Fibroblast of lung (primary cell): ENCODE measurements at places on chromosomes 16 and 17.

- H3K4me1 ChIP-seq: no peaks in the 10 kb centered on the region
- H3K27me3 ChIP-seq: no peaks in the 10 kb centered on the region
- no peak overlapping the region for H3K4me3 ChIP-seq
- H3K27ac ChIP-seq: no peak overlapping the region
Measured at GRCh38 chr16:11857161-11857560, 5.8 kb upstream of the RSL1D1 start.

DNA sequence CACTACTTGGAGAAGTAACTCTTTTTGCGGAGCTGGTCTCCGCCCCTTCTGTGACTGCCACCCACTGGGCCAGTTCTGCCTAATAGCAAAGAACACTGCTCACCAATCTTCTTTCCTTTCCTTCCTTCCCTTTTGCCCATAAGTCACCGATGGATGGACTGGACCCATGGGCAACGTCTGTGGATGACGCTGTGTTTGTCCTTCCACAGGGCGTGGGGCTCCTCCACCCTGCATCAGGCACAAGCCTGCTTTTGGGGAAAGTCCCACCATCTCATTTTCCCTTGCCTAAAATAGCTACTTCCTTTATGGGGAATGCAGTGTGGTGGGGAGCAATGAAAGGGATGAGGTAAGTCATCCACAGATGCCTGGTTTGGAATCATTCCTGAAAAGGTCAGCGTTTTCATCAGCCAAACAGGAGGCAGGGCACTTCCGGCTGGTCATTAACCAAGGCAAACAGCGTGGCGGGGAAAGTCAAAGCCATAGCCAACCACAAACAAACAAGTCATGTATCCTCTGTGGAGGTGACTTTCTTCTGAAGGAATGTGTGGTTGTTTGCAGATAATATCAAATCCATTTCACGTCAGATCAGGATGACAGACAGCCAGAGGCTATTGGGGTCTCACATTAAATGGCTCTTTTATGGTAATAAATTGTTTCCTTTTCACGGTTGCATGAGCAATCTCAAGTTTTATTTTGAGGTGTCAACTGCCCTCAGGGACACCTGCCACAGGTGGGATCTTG lies 30.7 kb upstream of the MED9 start:
- no peaks in the 10 kb centered on the region for H3K36me3 ChIP-seq
- H3K4me1 ChIP-seq: peaks cover 16% of the 10 kb centered on the region
- H3K4me3 ChIP-seq: no peak overlapping the region
- peak; percentile 96 for DNase-seq
- peak overlapping the region; percentile 50 for H3K27ac ChIP-seq
- H3K27me3 ChIP-seq: peaks cover 6% of the 10 kb centered on the region

GRCh38 chr16:85607796-85608514 lies 5.2 kb upstream of the GSE1 start:
- no peak overlapping the region for H3K4me3 ChIP-seq
- no peak overlapping the region for H3K27ac ChIP-seq
- H3K4me1 ChIP-seq: peaks cover 20% of the 10 kb centered on the region
- DNase-seq: no peak

DNA sequence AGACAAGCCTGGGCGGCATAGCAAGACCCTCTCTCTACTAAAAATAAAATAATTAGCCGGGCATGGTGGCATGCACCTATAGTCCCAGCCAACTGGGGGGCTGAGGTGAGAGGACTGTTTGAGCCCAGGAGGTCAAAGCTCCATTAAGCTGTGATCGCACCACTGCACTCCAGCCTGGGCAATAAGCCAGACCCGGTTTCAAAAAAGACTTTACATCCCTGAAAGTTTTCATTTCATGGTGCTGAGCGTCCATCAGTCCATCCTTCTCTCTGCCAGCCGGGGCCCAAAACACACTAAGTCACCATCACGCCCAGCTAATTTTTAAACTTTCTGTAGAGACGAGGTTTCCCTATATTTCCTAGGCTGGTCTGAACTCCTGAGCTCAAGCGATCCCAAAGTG lies 10.6 kb downstream of the RAB40B start:
- H3K4me3 ChIP-seq: no peak overlapping the region

DNA sequence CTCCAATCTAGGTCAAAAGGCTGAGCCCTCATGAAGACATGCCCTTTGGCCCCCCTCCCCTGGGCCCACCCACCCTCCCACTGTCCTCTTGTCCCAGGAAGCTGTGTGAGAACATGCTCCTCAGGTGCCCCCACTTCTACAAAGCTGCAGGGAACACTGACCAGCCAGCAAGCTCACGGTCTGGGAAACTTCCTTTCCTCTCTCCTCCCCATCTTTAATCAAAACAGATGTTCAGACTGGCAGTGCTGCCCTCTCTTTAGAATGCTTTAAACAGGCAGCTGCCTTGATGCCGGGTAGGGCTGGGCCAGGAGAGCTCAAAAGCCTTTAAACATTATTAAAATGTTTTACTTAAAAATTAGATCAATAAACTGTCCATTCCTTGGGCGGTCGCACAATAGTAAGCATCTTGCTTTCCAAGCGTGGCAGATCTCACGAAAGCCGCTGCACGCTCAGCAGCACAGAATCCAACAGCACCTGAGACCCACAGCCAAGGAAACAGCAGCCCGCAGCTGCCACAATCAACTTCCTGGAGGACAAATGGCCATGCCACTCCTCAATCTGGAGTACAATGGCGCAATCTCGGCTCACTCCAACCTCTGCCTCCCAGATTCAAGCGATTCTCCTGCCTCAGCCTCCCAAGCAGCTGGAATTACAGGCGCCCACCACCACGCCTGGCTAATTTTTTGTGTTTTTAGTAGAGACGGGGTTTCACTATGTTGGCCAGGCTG lies 399.2 kb downstream of the SLC39A11 start:
- no peak overlapping the region for H3K27ac ChIP-seq
- H3K4me1 ChIP-seq: peaks cover 3% of the 10 kb centered on the region
- no peaks in the 10 kb centered on the region for H3K27me3 ChIP-seq
- H3K36me3 ChIP-seq: no peaks in the 10 kb centered on the region
